Keratinocyte (primary cell): ENCODE measurements at places on chromosomes 11 and 22. TPM values are rescaled to one million over a fixed set of nuclear protein-coding genes. Genes with fewer than 3 reads are reported as not detected.

GRCh38 chr11:124618863-124619262 lies 3.8 kb upstream of the TBRG1 start:
- no peak overlapping the region for H3K4me3 ChIP-seq
- peaks cover 4% of the 10 kb centered on the region for H3K27me3 ChIP-seq
- no peak for DNase-seq
- H3K36me3 ChIP-seq: no peaks in the 10 kb centered on the region
- peaks cover 9% of the 10 kb centered on the region for H3K4me1 ChIP-seq

GRCh38 chr11:120655589-120655988 lies 144.0 kb downstream of the GRIK4 start:
- no peak for DNase-seq
- no peaks in the 10 kb centered on the region for H3K36me3 ChIP-seq
- H3K4me3 ChIP-seq: no peak overlapping the region
- H3K27me3 ChIP-seq: peaks cover 17% of the 10 kb centered on the region
- no peak overlapping the region for H3K27ac ChIP-seq

- H3K4me3 ChIP-seq: no peak overlapping the region
- H3K27me3 ChIP-seq: peaks cover 15% of the 10 kb centered on the region
- no peak overlapping the region for H3K27ac ChIP-seq
- DNase-seq: peak; percentile 15
- no peaks in the 10 kb centered on the region for H3K36me3 ChIP-seq
- peaks cover 4% of the 10 kb centered on the region for H3K4me1 ChIP-seq
These were observed 4.9 kb upstream of the CNTN5 start for GRCh38 chr11:99015634-99016454.

- no peak overlapping the region for H3K4me3 ChIP-seq
- H3K27ac ChIP-seq: no peak overlapping the region
- no peaks in the 10 kb centered on the region for H3K4me1 ChIP-seq
- H3K36me3 ChIP-seq: no peaks in the 10 kb centered on the region
These were observed 3.8 kb downstream of the CSNK2A3 start for GRCh38 chr11:11349106-11349825.

The APOA1 gene
- polyA plus RNA-seq: 0.10 TPM in 1 of 3 replicates, not detected in the others

DNA sequence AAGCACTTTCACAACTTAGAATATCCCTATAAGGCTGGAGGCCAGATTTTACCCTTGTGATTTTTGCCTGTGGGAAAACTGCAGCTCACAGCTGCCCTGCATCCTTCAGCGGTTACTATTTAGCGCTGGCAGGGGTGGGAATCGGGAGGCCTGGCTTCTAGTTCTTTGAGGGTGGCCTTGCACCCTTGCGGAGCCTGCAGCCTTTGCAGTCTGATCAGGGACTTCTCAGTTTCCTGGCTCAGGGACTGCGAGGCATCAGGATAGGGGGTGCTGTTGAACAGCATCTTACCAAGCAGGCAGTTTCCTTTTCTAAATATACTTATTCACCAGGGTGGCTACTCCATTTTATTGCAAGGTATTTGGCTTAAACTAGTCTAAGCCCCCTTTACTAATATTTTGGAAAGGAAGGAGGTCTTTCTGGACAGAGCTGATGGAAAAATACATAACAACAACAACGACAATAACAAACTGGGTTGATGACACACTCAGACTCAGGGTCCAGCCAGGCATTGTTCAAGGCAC lies 2.9 kb upstream of the APOA1 start:
- peaks cover 10% of the 10 kb centered on the region for H3K36me3 ChIP-seq
- no peaks in the 10 kb centered on the region for H3K27me3 ChIP-seq
- H3K27ac ChIP-seq: no peak overlapping the region
- H3K4me1 ChIP-seq: peaks cover 4% of the 10 kb centered on the region

The PHOX2A gene
- polyA plus RNA-seq: not detected in 3 replicates

The MS4A6A gene
- polyA plus RNA-seq: not detected in 3 replicates

DNA sequence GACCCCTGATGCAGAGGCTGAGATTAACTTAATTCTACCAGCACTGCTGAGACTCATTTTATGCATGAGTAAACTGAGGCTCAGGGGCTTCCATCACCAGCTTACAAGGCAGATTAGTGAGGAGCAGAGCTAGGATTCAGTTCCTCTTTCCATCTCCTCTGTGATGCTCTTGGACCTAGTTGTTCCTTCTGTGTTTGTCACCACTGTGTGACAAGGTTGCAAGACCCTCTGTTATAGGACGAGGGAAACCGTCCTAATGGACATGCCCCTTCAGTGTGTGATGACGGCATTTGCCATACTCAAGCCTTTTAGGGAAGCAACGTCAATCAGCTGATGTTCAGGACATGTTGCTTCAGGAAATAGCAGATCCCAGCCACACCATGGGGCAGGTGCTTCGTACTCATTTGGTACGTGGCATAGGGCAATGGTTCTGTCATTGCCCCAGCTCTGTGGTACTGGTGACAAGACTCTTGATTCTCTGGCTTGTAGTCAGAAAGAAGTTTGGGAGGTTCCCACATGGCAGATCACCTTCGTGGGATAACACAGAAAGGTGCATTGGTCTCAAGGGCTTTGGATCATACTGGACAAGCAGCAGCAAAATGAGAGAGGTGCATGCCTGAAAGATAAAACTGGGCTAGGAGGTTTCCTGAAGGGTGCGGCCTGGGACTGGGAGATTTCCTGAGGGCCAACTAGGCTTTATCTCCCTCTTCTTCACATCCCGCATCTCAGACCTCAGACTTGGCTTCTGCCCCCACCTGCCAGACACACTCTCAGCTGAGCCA lies 23.9 kb upstream of the CD44 start:
- peaks cover 56% of the 10 kb centered on the region for H3K4me1 ChIP-seq
- H3K36me3 ChIP-seq: no peaks in the 10 kb centered on the region
- peak overlapping the region; percentile 76 for H3K27ac ChIP-seq
- no peak for DNase-seq
- H3K4me3 ChIP-seq: peak overlapping the region; percentile 45

The OR5B21 gene
- polyA plus RNA-seq: 0.06 to 0.21 TPM (median 0.09 TPM) in 3 replicates

DNA sequence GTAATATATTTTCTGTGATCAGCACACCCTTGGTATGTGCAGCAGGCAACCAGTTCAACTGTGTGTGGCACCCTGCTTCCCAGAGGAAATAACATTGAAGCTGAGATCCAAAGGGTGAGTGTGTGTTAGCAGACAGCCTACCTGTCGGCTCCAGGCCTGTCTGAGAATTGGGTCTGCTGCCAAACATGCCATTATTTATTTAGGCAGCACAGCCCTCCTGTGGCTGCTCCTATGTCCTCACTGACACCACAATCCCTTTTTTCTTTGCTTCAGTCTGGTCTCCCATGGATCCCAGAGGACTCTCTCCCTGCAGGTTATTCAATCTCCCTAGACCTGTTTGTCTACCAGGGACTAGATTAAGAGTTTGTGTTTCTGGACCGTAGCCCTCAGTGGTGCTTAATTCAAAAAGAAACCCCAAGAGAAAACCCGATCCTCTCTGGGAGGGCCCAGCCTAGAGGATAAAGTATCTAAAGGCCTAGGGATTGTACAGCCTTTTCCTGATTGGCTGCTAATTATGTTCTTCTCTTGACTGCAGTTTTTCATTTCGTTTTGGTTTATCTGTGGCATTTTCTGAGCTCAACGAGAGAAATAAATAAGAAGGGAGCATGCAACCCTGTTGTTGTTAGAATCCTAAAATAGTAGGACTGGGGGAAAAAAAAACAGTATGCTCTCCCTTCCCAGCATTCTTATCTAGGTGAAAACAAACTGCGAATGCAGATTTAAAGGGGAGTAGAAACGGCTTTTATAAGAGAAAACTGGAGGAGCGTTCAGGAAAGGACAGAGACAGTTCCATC lies 24.1 kb downstream of the KCNE3 start:
- no peak for DNase-seq
- H3K36me3 ChIP-seq: no peaks in the 10 kb centered on the region
- H3K4me3 ChIP-seq: no peak overlapping the region
- H3K27ac ChIP-seq: no peak overlapping the region
- no peaks in the 10 kb centered on the region for H3K27me3 ChIP-seq

DNA sequence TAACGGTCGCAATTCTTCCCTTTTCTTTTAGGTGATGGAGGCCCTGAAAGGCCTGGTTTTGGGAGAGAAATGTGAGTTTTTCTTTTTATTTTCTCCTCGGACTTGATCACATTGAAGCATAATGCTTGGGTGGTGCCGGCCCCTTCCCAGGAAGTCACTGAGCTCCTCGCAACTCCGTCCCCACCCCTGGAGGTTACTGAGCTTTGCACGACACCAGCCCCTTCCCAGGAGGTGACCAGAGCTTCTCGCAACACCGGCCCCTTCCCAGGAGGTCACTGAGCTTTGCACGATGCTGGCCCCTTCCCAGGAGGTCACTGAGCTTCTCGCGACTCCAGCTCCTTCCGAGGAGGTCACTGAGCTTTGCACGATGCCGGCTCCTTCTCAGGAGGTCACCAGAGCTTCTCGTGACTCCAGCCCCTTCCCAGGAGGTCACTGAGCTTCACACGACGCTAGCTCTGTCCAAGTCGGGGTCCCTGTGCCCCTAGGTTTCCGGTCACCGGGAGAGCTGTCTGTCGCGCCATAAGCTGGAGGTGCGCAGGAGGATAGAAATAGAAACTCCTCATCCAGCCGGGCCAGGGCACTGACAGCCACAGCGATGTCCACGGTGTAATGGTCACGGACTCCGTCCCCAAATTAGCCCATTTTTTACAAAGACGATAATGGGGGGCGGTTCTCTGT lies 586.4 kb downstream of the BRD1 start:
- no peak overlapping the region for H3K27ac ChIP-seq
- H3K27me3 ChIP-seq: no peaks in the 10 kb centered on the region
- H3K4me3 ChIP-seq: no peak overlapping the region

- no peak overlapping the region for H3K4me3 ChIP-seq
- H3K36me3 ChIP-seq: no peaks in the 10 kb centered on the region
- no peak for DNase-seq
- H3K4me1 ChIP-seq: no peaks in the 10 kb centered on the region
- no peak overlapping the region for H3K27ac ChIP-seq
These were observed 407.3 kb downstream of the TMEM135 start for GRCh38 chr11:87444993-87445392.

GRCh38 chr11:35390737-35391682 lies 28.3 kb downstream of the SLC1A2 start:
- H3K4me3 ChIP-seq: no peak overlapping the region
- H3K4me1 ChIP-seq: peaks cover 15% of the 10 kb centered on the region
- no peak overlapping the region for H3K27ac ChIP-seq
- peaks cover 27% of the 10 kb centered on the region for H3K27me3 ChIP-seq
- peak; percentile 11 for DNase-seq
- H3K36me3 ChIP-seq: no peaks in the 10 kb centered on the region

The TSKU gene
- polyA plus RNA-seq: 22.8 to 36.1 TPM (median 35.8 TPM) in 3 replicates

GRCh38 chr22:45980268-45980570 lies 3.3 kb upstream of the WNT7B start:
- peaks cover 10% of the 10 kb centered on the region for H3K27me3 ChIP-seq
- no peaks in the 10 kb centered on the region for H3K36me3 ChIP-seq
- DNase-seq: no peak
- no peak overlapping the region for H3K27ac ChIP-seq

- no peak for DNase-seq
- peaks cover 1% of the 10 kb centered on the region for H3K36me3 ChIP-seq
- H3K4me3 ChIP-seq: no peak overlapping the region
- H3K4me1 ChIP-seq: peaks cover 5% of the 10 kb centered on the region
- H3K27me3 ChIP-seq: no peaks in the 10 kb centered on the region
These were observed 17.9 kb downstream of the SWAP70 start for GRCh38 chr11:9681583-9682372.

The A4GALT gene
- 1.6 to 4.4 TPM (median 3.0 TPM) in 3 replicates for polyA plus RNA-seq

- no peaks in the 10 kb centered on the region for H3K27me3 ChIP-seq
- H3K4me3 ChIP-seq: no peak overlapping the region
- H3K27ac ChIP-seq: no peak overlapping the region
- H3K4me1 ChIP-seq: peaks cover 11% of the 10 kb centered on the region
- no peak for DNase-seq
These were observed 267.2 kb upstream of the SYN3 start for GRCh38 chr22:33325232-33326004.

GRCh38 chr22:33012833-33013450 lies 45.2 kb downstream of the SYN3 start:
- no peaks in the 10 kb centered on the region for H3K4me1 ChIP-seq
- no peaks in the 10 kb centered on the region for H3K36me3 ChIP-seq
- no peaks in the 10 kb centered on the region for H3K27me3 ChIP-seq

The CARD10 gene
- polyA plus RNA-seq: 32.2 to 50.8 TPM (median 40.1 TPM) in 3 replicates

DNA sequence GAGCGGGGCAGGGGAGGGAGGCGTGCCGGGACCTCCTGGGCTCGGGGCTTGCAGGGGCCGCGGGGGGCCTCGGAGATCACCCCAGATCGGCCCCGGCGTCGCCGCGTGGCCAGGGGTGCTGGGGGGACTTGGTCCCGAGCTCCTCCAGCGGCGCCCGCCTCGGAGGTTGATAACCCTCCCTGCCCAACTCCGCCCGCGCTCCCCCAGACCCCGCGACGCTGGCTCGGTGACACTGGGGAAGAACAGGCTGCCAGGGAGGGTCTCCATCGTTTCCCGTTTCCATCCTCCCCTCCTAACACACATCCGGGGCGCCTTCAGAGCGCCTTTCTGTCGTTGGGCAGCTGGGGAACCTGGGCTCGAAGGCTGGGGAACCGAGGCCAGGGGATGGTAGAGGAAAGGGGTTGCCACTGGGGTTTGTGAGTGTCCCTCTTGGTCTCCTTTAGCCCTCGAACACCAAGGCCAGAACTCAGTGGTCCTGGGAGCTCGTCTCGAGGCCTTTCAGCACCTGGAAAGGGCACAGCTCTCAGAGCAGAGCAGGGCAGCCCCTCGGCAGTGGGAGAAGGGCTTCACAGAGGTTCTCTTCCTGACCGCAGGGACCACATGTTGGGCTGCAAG lies 431 bp downstream of the SLC37A2 start:
- peaks cover 10% of the 10 kb centered on the region for H3K4me1 ChIP-seq
- peak overlapping the region; percentile 58 for H3K27ac ChIP-seq
- peak overlapping the region; percentile 82 for H3K4me3 ChIP-seq
- no peaks in the 10 kb centered on the region for H3K27me3 ChIP-seq
- DNase-seq: no peak
- H3K36me3 ChIP-seq: no peaks in the 10 kb centered on the region
